Smooth muscle cell of bladder (primary cell): ENCODE measurements at places on chromosomes 11 and 22. TPM values are rescaled to one million over a fixed set of nuclear protein-coding genes. Genes with fewer than 3 reads are reported as not detected.

FDXACB1 gene
- 1.3 and 1.8 TPM in 2 replicates for total RNA-seq

SCN4B gene
- under 0.01 and 0.14 TPM in 2 replicates for total RNA-seq

LDHAL6A gene
- not detected in 2 replicates for total RNA-seq

KCNJ1 gene
- total RNA-seq = 0.09 TPM in 1 of 2 replicates, not detected in the other

DDX25 gene
- not detected in 2 replicates for total RNA-seq

HEPN1 gene
- total RNA-seq = not detected in 2 replicates

TMEM191B gene
- total RNA-seq = 0.65 and 0.85 TPM in 2 replicates

ACTN3 gene
- 0.14 and 0.18 TPM in 2 replicates for total RNA-seq

RBFOX2 gene
- total RNA-seq = 147 and 164 TPM in 2 replicates

ALDH3B2 gene
- not detected in 2 replicates for total RNA-seq

TYR gene
- not detected in 2 replicates for total RNA-seq

KRTAP5-10 gene
- total RNA-seq = not detected in 2 replicates

PANX1 gene
- total RNA-seq = 39.7 and 55.8 TPM in 2 replicates
